ENCODE measurements at places on chromosomes 7 and 10. TPM values are rescaled to one million over a fixed set of nuclear protein-coding genes. Genes with fewer than 3 reads are reported as not detected.

GRCh38 chr7:41142904-41143473, 559.9 kb downstream of the INHBA start:
- peak; percentile 26 for DNase-seq

DNA sequence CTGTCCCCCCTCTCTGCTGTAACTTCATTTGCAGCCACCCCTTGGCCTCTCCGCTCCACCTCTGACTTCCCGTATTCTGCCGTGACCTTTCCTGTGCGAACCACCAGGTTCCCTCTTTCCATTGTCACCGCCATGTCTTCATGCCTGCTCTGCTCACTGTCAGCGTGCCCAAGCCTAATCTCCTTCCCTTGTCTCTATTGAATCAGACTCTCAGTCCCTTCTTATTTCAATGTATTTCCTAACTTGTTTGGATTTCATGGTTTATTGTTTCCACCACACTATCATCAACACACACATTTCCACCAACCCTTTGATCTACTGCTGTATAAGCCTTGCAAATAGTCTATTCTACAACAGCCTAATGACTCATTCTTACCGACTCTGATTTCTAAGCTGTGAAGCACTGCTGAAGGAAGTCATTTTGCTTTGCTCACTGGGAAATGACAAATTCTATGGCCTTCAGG, 30.0 kb upstream of the INHBA start:
- DNase-seq: peak; percentile 37

GRCh38 chr7:73451780-73452398, 18.3 kb downstream of the FZD9 start:
- peak; percentile 73 for DNase-seq

DNA sequence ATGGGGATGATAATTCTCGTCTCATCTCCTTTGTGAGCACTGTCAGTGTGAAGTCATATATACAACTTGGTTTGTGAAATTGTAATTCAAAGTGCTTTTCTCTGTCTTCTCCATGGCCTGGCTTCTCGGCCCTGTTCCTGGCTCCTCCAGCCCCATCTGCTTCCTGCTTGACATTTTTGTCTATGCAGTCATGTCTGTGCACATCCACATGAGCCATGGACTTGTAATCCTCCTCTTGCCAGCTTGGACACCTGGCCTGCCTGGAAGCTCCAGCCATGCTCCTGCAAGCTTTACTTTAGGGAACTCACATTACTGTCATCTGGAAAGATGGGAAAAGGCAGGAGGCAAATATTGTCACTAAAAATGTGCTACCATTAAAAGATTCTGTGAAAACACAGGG, 576.0 kb upstream of the DPP6 start:
- DNase-seq: no peak

DNA sequence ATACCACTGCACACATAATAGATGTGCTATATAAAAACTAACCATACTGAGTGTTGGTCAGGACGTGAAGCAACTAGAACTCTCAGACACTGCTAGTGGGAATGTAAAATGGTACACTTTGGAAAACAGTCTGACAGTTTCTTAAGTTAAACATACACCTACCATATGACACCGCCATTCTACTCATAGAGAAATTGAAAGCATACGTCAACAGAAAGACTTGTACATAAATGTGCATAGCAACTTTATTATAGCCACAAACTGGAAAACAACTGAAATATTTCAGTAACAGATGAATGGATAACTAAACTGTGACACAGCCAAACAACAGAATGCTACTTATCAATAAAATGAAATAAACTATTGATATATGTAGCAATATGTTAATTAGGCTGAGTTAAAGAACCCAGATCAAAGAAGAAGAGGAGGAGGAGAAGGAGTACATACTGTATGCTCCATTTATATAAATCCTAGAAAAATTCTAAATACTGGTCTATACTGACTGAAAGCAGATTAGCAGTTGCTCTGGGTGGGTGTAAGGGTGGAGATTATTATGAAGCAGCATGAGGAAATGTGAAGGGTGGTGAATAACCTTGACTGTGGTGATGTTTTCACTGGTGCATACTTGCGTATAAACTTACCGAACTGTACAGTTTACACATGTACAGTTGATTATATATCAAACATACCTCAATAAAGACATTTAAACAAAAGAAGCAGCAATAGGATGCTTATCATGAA, 48.6 kb downstream of the ARHGAP21 start:
- no peak for DNase-seq

RELN gene
- 0.76 TPM for polyA plus RNA-seq

DNA sequence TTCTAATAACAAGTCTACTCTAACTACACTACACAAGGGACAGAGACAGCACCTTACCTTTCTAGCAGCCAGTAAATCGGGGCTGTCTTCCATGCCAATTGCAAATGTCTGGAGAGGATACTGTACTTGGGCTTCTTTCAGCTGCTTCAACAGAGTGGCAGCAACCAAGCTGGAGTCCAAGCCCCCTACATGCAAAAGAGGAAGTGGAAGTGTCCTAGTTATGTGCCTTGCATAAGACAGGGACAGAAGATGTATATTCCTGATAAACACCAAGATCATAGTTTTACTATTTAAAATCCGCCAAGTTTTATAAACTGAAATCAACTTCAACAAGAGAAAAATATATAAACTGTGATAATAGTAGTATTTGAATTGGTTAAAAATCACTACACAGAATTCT, 14.0 kb downstream of the ASNS start:
- DNase-seq: no peak

DNA sequence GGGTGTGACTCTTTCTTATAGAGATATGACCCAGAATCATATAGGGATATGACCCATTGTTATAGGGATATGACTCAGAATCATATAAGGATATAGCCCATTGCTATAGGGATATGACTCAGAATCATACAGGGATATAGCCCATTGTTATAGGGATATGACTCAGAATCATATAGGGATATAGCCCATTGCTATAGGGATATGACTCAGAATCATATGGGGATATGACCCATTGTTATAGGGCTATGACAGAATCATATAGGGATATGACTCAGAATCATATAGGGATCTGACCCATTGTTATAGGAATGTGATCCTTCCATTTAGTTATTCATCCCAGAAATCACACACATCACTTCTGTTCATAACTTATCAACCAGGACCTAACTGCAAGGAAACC, 312.2 kb upstream of the ADARB2 start:
- no peak for DNase-seq

- no peak for DNase-seq
These were observed 10.0 kb downstream of the FASTK start for GRCh38 chr7:151070574-151070960.

CPN1 gene
- not detected for polyA plus RNA-seq

EPHB6 gene
- 1.2 TPM for polyA plus RNA-seq

GRCh38 chr7:90346336-90347125, at the start of gene GTPBP10:
GTPBP10 (plus strand) TSS chr7:90346716; CDS start chr7:90346742, 26 bp downstream.
- peak; percentile 98 for DNase-seq

DNA sequence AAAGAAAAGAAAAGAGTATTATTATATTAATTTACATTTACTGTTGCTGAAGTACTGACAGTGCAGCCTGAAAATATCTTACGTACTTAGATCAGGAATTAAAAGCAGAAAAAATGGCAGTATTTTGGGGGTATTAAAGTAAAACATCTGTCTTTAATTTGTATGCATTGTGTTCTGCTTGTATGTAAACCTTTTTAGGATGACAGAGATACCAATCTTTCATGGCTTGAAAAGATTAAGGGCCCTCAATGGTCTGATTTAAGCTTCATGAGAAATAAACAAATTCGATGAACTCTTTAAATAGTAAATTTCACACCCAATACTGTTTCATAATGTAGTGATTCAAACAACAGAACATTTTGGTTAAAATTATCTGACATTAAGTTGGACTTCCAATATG, 116.3 kb downstream of the MLLT10 start:
- DNase-seq: no peak
